ENCODE measurements at places on chromosomes 3 and 15.

DNA sequence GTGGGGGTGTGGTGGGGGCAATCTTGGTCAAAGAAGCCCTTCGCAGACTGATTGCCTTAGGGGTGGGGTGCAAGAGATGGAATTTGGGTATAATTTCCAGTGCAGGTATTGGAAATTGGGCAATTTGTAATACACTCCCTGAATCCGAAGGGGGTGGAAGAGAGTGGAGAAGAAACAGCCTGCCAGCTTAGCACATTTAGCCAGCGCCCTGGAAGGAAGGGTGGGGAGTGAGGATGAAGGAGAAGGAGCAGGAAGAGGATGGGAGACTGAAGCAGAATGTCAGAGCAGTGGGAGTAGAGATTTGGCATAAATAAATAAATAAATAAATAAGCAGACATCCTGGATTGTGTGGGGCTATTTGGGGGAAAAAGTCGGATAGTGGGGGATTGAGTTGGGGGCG, 1.6 kb downstream of the GAP43 start:
- DNase-seq, result peak; percentile 26

GRCh38 chr15:90306560-90306959, 41.1 kb downstream of the NGRN start:
- DNase-seq, result no peak

GRCh38 chr3:99656624-99657023, 18.2 kb downstream of the COL8A1 start:
- no peak for DNase-seq

- no peak for DNase-seq
These were observed 1.4 kb upstream of the NSMCE3 start for GRCh38 chr15:29270976-29271375.

DNA sequence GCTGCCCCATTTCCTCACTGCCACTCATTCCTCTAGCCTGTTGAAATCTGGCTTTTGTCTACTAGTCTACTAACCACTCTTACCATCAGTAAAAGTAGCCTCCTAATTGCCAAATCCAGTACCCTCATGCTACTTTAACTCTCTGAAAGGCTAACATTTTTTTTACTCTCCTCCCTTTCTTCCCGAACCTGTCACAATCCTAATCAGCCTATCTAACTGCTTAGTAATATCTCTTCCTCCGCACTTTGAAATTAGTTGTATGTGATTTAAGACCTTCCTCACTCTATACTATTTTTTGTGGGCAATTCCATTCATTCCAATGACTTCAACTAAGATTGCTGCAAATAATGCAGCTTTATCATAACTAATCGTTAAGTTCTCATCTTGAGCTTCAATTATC, 3.7 kb downstream of the SENP7 start:
- no peak for DNase-seq

- DNase-seq, result no peak
These were observed 144.0 kb upstream of the CNTN4 start for GRCh38 chr3:1954632-1955031.

GRCh38 chr15:48695827-48696573, 50.5 kb upstream of the FBN1 start:
- no peak for DNase-seq

- DNase-seq, result no peak
These were observed 1.9 kb downstream of the CBLB start for GRCh38 chr3:105866656-105867653.

GRCh38 chr3:124918524-124918923, 16.0 kb downstream of the MUC13 start:
- no peak for DNase-seq

DNA sequence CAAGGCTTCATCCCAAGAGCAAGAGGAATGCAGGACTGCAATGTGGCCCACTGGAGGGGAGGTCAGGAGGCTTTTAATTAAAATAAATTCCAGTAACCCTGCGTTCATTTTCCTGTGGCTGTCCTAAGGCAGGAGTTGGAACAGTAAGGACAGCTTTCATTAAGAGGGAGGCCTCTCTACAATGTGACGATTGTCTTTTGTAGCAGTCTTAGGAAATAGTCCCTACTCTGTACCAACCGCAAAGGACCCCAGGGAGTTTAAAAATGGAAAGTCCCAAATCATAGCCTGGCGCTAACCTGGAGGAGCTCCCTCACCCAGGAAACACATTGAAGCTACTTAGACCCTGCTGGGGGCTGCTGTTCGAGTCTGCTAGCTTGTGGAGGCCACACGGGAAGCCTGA, 62.8 kb downstream of the SYNM start:
- no peak for DNase-seq

GRCh38 chr3:53842436-53843194, 3.6 kb downstream of the CHDH start:
- peak; percentile 86 for DNase-seq

DNA sequence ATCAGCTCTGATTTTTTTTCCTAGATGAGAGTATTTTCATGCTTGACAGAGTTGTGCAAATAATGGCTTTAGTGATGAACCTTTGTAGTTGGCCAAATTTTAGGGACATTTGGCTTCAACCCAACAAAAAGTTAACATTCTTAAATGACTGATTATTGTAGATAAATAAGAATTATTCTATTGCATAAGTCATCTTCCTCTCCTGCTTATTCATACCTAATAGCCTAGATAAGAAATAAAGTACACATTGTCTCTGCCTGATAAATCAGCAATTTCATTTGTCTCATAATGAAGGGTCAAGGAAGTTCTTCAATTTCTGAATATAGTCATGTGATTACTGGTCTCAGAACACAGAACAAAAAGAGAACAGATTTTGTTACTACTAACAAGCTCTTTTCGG, 428.9 kb upstream of the IL12A start:
- no peak for DNase-seq

GRCh38 chr3:105518806-105519418, 152.2 kb downstream of the ALCAM start:
- DNase-seq, result no peak

DNA sequence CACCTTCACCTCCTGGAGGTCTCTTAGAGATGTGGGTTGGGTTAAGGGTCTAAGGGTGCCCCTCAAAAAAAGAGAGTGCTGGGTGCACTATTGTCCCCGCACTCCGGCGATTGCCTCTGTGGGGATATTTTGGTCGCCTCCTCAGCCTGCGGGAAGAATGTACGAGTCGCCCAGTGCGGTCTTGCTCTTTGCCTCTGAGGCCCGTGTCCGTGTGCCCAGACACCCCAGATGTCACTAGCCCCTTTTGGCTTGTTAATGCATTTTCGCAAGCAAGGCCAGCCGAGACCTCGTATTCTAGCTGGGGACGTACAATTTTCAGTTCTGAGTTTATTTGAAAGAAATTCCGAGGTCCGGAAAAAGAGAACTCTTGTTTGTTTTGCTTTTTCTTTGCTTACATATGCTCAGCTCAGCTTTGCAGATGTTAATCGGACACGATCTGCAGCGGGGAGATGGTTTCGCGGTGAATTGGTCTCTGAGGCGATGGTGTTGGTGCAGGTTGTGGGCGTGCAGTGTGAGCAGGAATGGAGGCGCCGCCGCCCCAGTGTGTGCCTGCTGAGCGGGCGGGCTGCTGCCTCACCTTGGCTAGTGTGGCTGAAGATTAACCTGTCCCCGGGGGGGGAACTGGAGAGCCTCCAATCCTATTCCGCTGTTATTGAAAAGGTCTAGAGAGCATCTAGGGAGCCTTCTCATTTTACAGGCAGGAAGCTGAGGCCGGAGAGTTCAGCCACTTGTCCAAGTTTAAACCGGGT, 1.4 kb downstream of the ST6GAL1 start:
- peak; percentile 27 for DNase-seq

DNA sequence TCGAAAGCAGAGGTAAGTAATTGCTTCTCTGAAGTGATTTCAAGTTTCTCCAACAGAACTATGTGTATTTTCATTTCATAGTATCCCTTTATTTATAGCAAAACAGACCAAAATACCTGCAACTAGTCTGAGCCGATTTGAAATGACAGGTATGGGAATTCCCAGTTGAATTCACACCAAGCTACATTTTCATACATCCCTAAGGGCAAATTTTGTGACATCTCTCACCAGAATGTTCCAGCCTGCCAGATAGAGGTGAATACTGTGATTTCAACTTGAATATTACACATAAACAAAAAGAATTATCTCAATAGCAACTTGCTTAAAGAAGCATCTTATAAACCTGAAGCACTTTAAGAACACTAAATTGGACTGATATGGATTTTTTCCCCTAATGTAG, 235.7 kb downstream of the SLC9A9 start:
- no peak for DNase-seq

GRCh38 chr3:79039192-79039591, 728.6 kb downstream of the ROBO1 start:
- no peak for DNase-seq

- no peak for DNase-seq
These were observed 398.4 kb upstream of the KCNMB2 start for GRCh38 chr3:178137831-178138230.

GRCh38 chr3:72323773-72324172, 524.5 kb downstream of the SHQ1 start:
- no peak for DNase-seq

DNA sequence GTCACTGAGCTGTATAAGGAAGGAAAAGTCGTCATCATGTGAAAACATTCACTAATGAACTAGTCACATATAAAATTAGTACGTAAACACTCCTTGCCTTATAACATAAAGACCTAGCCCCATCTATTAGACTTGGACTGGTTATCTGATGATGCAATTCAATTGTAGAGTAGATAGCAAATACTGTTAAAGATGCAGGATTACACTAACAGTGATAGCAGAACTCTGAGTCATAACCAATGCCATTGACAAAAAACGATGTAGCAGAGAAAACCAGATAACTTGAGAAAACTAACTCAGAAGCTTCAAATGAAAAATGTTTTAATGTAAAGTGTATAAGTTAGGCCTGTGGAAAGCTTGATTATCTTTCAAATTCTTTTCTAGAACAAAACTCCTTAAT, 132.2 kb downstream of the WDR72 start:
- no peak for DNase-seq

DNA sequence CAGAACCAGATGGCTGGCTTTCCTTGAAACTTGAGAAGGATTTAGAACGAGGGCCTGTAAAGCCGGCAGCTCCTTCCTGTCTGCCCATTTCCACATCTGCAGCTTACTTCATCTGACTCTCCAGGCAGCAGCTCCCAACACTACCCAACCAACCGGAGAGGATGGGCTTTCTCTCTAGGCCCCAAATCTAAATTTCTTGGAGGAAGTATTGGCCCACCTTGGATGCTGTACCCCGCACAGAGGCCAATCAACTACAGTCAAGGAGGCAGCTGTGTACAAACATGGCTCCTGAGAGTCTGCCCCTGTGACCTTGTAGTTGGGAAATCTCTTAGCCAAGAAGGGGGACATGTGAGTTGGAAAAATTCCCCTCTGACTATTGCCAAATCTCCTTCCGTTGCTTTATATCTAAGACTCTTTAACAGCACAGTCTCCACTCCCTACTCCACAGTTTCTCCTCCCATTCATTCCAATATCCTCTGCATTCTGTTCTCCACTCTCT, 8.0 kb upstream of the ACAP2 start:
- no peak for DNase-seq

DNA sequence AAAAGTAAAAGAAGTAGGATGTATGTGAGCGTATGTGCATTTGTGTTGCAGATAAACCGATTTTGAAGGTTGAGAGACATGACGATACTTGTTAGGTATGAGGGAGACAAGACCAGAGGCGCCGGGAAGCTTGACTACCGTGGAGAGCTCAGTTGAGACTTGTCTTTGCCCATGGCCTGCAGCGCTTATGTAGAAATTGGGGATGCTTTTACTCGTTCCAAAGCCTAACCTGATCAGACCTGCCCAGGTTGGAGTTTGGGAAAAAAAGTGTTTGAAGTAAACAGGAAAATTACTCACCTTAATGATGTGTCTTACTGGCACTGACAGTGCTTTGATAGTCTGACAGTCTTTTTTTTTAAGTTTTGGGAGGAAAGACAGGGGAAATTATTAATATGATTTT, 202.8 kb downstream of the TP63 start:
- no peak for DNase-seq

DNA sequence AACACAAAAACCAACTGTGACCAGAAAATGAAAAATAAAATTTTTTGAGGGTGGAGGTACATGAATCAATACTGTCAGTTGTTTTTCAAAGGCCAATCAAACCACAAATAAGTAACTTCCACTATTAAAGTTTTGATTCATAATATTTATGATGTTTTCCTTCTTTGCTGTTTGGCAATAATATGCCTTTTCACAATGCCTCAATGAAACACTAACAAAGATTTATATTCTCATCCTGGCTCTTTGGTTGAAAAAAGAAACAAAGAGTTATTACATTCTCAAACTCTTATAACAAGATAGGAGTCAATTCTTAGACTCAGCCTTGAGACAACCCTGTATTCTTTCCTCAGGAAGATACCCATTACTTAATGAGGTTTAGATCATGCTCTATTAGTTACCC, 63.1 kb downstream of the C3orf70 start:
- DNase-seq, result no peak

Data from posterior cingulate gyrus (tissue), 11 donors.